ENCODE measurements at places on chromosomes 4 and X. TPM values are rescaled to one million over a fixed set of nuclear protein-coding genes. Genes with fewer than 3 reads are reported as not detected.

TAF7L gene
- polyA plus RNA-seq = 0.25 TPM

TMEM150C gene
- polyA plus RNA-seq = 15.8 TPM

POF1B gene
- 0.27 TPM for polyA plus RNA-seq

LDB2 gene
- polyA plus RNA-seq = 77.6 TPM

USP27X gene
- polyA plus RNA-seq = 8.3 TPM

SLC6A14 gene
- polyA plus RNA-seq = 0.46 TPM

DDIT4L gene
- 0.69 TPM for polyA plus RNA-seq

MAGEA1 gene
- polyA plus RNA-seq = not detected

TXLNG gene
- 16.7 TPM for polyA plus RNA-seq

FAM236D gene
- polyA plus RNA-seq = not detected

LINC00632 gene
- polyA plus RNA-seq = 30.5 TPM

IL15 gene
- polyA plus RNA-seq = 1.1 TPM

SH2D1A gene
- 0.43 TPM for polyA plus RNA-seq

C4orf54 gene
- polyA plus RNA-seq = 0.03 TPM

DUSP9 gene
- 0.19 TPM for polyA plus RNA-seq

GALNTL6 gene
- polyA plus RNA-seq = not detected

DNAAF6 gene
- 0.55 TPM for polyA plus RNA-seq

DNA sequence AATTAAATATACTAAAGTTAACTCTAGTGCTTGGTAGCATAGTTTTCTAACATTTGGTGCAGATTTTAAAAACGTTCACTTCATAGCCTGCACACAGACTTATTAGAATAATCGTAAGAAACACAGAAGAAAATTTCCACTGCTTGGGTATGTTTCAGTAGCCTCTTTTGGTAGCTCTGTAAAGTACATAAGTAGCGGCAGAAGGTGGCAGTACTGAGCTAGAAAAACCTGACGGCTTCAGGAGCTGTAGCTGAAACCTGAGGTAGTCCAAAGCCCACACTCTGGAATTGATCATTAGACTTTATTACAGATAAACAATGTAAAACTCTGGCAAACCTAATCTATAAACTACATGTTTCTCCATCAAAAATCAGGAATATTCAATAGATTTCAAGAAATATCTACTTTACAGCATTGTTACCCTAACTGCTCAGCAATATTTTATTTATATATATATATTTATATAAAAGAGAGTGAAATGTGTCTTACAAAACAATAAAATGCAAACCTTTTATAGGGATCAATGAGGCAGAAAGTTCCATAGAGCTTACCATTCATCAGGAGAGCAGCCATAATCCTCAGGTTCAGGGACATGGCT is 88.2 kb downstream of the ATP8A1 start:
- DNase-seq = peak; percentile 53

GRCh38 chr4:89586864-89587263 is 250.1 kb downstream of the SNCA start:
- peak; percentile 5 for DNase-seq

DNA sequence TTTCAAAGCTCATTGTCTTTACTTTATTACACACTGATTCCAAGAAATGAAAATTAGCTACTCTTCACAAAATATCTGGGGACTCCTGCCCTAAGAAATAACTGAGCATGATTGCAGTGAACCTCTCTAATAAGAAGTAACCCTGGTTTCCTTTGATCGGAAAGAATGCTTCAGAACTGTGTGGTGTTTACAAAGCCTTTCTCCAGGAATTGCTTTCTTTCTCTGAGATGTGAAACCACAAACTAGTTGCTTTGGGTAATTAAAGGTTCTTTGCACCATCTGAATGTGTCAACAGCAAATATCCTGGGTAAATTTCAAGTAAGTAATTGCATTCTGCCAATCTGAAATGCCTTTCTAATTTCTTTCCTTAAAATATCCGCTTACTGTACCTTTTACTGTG is 292.9 kb upstream of the SLIT2 start:
- DNase-seq = no peak

DNA sequence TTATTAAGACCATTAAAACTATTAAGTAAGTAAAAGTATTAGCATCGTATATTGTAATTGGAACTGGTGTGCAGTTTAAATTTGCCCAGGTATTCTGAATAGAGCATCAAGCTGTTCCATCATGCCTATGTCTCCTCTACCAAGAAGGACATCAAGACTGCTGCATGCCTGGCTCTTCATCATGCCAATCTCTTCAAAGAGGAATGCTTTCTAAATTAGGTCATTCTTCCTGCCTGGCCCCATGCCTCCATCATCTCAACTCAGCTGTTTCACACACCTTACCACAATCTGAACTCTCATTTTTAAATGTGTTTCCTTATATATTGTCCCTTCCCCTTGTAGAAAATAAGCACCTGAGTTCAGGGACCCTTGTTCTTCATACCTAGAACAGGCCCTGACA is 270.5 kb upstream of the PPARGC1A start:
- no peak for DNase-seq

DNA sequence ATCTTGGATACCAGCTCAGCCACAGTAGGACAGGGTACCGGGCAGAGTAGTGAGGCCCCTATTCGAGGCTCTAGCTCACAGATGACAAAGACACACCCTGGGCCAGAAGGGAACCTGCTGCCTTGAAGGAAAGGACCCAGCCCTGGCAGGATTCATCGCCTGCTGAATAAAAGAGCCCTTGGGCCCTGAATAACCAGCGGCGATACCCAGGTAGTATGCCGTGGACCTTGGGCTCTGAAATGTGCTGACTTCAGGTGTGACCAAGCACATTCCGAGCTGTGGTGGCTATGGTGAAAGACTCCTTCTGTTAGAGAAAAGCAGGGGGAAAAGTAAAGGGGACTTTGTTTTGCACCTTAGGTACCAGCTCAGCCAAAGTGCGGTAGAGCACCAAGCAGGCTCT is 14.6 kb downstream of the MED14 start:
- no peak for DNase-seq

DNA sequence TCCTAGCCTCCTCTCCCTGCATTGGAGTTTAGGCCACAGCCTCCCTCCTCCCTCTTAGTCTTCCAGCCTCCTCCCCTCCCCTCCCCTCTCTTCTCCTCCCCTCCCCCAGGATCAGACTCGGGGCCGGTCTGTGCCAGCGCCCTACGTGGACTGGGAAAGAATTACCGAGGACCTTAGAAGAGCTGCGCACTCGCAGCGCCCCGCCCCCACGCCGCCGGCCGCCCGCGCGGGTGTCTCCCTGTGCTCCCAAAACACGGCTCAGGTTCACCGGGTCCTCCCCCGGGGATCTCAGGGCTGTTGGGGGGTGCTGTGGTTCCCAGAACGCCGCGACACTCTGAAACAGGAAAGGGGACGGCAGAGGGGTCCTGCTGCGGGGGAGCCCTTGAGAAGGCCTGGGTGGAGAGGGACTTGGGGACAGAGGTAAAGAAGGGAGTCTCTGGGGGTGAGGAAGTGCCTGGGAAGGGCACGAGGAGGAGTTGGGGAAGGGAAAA is 122.3 kb upstream of the TBL1X start:
- DNase-seq = peak; percentile 87

GRCh38 chrX:105114554-105115130 is 105.9 kb downstream of the TEX13A start:
- DNase-seq = no peak

- DNase-seq = no peak
These were observed 161.0 kb upstream of the RAPGEF2 start for GRCh38 chr4:158941895-158942294.

DNA sequence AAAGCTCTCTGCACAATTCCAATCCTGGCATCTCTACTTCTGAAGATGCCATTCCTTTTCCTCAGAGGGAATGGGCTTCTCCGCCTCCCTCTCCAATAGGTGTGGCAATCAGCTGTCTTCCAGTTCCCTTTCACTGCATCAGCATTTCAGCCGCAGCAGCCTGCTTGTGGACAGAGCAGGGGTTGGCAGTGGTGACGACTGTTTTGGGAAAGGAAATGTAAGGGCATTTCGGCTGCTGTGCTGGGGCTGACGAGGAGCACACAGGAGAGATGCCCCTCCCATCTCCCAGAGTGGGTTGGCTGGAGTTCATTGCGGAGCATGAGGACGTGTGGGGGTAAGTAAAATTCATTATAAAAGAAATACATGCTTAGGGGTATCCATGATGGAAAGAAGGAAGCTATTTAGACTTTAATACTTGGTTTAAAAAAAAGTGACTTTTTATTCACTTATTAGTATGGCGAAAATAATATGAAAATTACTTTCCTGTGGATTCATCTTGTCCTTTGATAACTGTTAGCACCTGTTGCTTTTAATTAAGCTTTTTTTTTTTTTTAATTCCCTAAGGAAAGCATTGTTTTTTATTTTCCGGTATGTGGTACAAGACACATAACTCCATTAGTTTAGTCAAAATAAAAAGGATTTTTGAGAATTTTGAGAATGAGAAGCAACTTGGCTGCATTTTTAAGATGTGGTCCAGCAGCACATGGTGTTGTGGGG is at the start of gene LIMCH1:
Gene LIMCH1 (plus strand): TSS at position 141 of the 717 bp plus-strand sequence. CDS start 67,839 bp downstream, outside the sequence.
- DNase-seq = peak; percentile 47

GRCh38 chrX:17602245-17602644 is 135.0 kb upstream of the SCML1 start:
- no peak for DNase-seq

- no peak for DNase-seq
These were observed 18.2 kb downstream of the SH3KBP1 start for GRCh38 chrX:19869193-19869592.

DNA sequence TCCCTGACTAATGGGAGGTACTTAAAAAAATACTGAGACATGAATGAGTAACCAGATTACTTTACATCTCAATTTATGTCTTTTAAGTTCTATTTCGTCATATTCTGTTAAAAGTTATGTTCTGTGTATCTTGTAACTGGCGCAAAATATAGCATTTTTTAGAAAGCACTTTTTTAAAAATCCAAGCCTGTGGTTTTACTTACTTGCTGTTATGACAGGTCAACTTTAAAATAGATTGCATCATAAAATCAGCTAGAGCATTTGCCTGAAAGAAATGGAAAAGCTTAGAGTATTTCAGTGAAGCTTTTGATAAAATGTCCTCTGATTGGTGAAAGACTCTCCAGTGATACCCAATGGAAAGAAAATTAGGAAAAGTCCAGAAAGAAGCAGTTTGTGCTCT is 1892.3 kb upstream of the TENM3 start:
- no peak for DNase-seq

DNA sequence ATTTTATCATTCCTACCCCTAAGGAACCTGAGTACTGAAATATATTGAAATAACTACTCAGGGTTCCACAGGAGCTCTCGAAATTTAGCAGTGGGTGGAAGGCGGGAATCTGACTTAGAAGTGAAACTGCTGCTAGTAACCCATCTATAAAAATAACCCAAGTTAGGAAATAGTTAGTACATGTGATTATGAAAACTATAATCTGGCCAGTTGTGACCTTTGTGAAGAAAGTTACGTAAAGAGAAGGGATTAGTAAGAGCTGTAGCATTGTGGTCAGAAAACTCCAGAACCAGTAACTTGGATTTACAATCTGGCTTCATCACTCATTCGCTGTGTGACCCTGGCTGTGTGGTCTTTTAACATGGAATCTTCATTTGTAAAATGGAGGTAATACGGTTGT is 175.5 kb downstream of the RAPGEF2 start:
- no peak for DNase-seq

DNA sequence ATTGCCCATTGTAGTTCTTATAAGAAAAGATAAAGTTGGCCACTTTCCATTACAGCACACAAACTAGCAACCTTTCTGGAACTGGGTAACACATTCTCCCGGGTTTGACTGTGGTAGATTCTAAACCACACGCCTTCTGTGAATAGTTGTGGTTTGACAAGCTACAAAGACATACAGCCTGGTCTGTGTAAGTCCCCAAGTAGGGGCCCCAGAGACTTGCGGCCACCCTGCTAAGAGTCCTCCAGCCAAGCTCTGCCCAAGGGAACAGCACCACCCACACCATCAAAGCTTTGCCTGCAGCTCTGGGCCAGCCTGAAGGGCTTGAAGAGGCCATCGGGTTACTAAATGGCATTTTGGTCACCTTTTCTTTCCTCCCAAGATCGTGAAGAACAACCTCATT is 203.4 kb downstream of the MAML3 start:
- DNase-seq = no peak

DNA sequence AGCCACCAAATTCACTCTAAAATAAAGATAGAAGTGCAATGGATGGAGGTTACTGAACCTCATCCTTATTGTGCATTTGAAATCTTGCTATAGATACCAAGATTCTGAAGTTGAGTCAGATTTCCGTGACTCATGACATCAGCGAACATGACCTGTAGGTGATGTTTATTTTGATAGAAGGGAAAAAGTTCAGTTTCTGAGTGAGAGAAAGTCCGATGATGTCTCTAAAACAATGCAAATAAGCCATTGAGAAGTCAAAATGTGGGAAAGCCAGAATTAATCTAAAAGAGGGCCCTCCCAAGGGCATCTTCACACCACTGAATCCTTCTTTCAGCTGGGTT is 20.0 kb downstream of the PHOX2B start:
- no peak for DNase-seq

DNA sequence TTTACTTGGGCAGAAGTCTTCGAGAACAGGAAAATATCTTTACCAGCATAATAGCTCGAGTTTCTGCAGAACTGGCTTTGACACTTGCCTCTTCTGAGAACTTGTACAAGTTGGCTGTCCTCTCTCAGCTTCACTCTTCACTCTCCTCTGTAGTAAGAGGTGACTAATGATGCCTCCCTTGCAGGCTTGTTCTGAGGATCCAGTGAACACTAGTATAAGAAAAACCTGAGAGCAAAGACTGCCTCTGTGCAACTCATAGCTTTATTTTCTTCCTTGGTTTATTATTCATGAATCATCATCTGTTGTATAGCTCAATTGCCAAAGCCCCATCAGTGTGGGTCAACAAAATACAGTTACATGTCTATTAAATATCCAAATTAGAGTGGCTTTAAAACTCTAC is 266.7 kb upstream of the CLNK start:
- DNase-seq = no peak

DNA sequence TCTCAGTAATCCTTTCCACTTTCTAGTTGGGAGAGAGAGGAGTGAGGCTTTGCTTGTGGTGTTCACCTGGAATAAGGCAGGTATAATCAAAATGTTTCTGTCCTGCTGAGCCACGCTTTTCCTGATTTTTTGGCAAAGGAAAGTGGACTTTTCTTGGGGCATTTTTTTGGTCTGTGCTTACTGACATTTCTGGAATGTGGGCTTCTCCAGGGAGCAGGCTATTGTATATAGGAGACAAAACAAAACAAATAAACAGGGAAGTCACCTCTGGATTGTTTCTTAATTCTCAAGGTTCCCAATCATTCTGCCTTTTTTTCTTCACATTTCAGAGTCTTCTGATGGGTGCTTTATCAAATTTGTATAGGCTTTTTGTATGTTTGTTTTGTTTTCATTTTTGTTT is 25.7 kb upstream of the RP2 start:
- DNase-seq = no peak

GRCh38 chr4:24477919-24478318 is 106.4 kb downstream of the DHX15 start:
- DNase-seq = peak; percentile 82

DNA sequence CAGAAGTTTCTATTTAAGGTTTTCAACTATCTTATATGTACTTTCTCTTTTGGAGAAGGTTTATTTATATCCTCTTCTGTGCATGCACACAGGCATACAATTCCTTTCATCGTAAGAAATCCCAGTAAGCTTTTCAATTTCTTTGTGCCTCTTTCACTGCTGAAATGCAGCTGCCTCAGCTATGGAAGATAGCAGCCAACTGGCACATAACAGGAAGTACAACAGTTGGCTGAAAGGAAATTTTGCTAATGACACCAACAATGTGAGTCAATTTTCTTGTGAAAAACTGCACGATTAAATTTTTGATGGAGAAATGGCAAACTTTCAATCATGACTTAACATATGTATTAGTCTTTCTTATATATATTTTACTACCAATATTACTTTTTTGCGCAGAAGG is 74.5 kb upstream of the PAQR3 start:
- DNase-seq = no peak

Measured in left lung (tissue), 14 donors.